B cell (primary cell): ENCODE measurements at places on chromosomes 2 and 18.

DNA sequence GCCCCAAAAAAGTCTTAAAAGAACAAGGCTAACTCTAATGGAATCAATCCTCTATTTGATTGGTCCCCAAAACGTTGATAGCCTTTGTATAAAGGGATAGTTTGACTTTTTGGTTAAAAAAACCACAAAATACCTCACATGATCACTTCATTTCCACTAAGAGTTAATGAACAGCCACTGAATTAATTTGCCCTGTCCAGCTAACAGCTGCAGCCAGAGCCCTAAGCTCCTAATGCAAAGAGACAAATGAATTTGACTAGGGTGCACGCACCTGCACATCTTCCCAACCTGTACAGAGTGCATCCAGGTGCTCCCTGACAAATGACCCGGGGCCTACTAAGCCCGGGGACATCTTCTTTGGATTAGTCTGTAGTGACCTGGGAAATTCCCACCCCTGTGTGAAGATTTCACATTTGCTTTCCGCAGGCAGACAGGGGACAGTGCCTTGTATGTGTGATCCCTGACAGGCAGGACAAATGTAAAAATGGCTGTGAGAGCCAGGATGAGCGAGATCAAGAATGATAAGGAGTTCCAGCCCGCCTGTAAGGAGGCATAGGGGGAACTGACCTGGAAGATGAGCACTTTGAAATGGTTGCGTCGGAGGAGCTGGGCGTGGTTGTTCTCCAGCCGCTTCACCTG is 893 bp downstream of the CAVIN2 start:
- no peak for DNase-seq

DNA sequence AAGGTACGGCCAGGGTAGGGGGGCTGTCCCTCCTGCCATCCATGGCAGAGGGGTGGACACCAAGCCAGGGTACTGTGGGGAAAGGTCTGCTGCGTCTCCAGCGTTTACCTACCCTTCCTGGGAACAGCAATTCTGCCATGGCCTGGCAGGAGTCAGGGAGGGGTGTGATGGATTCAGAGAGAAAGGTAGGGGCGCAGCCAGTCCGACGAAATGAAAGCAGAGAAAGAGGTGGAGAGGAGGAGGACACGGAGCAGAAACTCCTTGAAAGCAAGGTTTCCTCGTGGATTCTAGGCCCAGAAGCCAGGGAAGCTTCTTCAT is 182.9 kb downstream of the ZFP36L2 start:
- no peak for DNase-seq

GRCh38 chr18:52070291-52070756 is 269.7 kb upstream of the DCC start:
- DNase-seq, result no peak

DNA sequence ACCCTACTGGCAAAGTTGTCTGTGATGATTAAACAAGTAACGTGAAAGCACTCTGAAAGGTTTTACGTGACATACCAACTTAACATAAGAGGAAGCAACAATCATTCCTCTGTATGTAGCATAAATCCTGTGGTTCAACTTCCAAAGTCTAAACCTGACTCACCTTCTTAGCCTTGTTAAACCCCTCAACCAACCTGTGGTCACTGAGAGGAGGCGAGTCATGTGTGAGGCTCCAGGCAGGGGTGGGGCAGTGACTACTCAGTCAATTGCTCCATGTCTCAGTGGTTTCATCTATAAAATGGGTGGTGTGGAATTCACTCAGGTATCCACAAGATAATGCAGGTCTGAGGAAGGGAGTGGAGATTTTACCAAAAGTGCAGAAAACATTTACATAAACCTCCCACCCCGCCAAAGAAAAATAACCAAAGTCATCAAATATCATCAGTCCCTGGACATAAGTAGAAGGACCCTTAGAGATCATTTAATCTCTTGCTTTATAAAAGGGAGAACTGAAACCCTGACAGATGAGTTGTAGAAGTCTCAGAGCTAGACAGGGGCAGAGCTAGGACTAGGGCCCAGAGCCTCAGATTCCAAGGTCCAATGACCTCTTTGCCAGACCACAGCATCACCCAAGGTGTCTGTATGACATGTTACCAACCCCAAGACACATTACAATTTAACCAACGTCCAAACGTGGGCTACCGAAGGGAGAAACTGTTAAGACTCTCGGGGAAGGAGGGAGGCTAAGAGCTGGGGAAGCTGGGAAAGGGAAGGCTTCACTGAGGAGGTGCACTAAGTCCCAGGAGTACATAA is 3.7 kb upstream of the PCBP1 start:
- DNase-seq, result peak; percentile 76

DNA sequence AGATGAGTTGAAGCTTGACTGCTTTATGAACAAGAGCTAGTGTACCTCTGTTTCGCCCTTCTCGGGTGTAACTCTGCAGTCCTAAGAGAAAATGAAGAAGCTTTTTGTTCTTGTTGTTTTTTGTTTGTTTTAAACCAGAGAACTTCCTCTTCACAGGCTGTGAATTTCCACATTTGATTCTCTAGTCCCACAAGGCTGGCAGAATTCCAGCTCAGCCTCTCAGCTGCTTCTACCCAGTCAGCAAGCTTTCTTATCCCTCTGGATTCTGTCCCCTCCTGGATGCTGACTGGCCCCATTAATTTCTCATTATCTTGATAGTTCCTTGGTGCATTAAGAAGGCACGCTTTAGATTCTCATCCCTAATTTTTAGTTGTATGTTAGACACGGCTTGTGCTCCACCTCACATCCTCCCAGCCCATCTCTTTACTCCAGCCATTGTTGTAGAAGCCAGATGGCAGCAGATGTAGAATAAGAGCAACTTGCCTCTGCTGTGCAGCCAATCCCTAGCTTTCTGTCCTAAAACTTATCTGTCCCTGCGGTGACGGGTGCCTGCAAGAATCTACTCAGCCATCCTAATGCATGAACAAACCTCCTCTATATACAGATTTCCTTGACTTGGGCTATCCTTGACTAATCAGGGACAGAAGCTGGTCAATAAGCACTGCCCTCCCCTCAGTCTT is 12.3 kb upstream of the RESP18 start:
- no peak for DNase-seq
